OCI-M1 (cell line): ENCODE measurements at places on chromosomes 6 and 20.

GRCh38 chr6:43859213-43859612 lies 89.2 kb downstream of the VEGFA start:
- DNase-seq = no peak

DNA sequence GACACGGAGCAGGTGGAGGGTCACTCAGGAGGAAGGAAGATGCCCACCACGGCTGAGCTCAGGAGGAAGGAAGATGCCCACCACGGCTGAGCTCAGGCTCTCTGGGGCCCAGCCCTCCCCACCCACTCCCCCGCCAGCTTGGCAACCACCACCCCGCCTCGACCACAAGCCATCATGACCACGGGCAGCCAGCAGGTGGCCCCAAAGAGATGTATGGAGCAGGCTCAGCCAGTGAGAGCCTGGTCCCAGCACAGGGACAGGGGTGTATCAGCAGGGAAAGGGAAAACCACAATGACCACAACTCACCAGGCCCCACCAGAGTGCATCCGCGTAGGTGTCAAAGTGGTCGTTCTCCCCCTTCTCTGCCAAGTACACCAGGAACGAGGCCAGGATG lies 30.4 kb downstream of the KCNQ2 start:
- peak; percentile 79 for DNase-seq

DNA sequence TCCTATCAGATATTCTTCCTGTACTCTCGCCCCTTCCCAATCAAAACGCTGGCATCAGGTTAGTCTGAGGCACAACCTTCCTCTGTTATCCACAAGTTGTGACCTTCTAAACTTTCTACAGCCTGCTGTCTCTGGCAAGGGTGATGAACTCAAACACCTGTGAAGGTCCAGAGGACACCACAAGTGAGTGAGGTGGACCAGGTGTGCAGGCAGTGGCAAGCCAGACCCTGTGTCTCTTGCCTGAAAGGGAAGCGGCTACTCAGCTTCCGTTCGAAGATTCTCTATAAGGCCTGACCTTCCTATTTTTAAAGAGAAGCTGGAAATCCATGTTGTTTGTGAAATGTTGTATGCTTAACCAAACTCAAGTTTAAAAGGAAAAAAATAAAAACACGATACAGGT lies 36.8 kb downstream of the GCM1 start:
- no peak for DNase-seq

- DNase-seq = no peak
Observed at GRCh38 chr6:121867095-121867494, 431.6 kb downstream of the GJA1 start.

DNA sequence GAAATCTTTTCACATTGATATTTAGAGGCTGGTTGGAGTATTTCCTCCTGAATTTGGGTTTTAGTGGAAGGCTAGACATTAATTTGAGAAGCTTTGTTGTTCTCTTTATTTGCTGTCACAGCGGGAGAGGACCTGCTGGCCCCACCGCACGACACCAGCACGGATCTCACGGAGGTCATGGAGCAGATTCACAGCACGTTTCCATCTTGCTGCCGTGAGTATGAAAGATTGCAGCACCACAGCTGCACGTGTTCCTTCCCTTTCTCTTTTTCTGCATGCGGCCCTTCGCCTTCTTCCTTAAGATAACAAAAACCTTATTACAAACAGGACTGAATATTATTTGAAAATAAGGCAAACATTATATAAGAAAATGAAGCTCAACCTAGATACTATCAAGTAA lies 555.5 kb downstream of the UTRN start:
- DNase-seq = no peak

GRCh38 chr6:79038061-79038460 lies 40.0 kb downstream of the PHIP start:
- no peak for DNase-seq

DNA sequence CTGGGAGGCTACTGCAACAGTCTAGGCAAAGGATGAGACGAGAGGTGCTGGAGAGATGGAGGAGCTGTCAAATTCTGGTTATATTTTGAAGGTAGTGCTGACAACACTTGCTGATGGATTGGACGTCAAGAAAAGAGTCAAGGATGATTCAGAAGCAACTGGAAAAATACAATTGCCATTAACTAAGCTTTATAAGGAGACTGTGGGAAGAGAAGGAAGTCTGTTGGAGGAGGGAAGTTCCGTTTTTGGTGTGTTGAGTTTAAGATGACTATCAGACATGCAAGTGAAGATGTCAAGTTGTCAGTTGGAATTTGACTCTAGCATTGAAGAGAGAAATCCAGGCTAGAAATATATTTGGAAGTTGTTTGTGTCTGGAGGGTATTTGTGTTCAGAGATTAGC lies 358.1 kb downstream of the RNGTT start:
- DNase-seq = no peak

GRCh38 chr6:16514249-16514648 lies 247.0 kb downstream of the ATXN1 start:
- DNase-seq = peak; percentile 84

DNA sequence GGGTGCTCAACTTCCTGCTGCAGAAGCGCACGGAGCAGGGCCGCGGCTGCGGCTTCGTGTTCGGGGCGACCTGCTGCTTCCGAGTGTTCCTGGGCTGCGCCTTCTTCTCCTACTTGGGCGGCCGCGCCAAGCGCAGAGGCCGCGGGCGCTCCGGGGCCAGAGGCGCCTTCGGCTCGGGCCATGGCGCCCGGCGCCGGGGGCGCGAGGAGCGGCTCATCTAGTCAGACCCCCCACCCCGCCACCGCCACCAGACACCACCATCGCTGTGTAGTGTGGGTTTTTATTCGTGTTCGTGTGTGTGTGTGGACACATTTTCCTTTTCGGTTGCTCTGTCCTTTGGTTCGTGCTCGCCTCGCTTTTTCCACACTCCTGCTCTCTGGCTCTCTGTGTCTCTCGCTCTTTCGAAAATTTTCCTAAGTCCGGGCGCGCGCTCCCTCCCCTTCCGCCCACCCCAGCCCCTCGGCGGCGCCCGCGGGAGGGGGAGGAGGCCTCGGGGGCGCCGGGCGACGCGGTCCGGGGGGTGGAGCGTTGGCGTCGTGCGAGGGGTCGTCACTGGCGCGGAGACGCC lies 38.1 kb downstream of the GNAS start:
- peak; percentile 84 for DNase-seq

- DNase-seq = no peak
Observed at GRCh38 chr6:75084872-75085381, 120.9 kb downstream of the COL12A1 start.

GRCh38 chr6:4653141-4653540 lies 123.1 kb upstream of the CDYL start:
- DNase-seq = peak; percentile 36

DNA sequence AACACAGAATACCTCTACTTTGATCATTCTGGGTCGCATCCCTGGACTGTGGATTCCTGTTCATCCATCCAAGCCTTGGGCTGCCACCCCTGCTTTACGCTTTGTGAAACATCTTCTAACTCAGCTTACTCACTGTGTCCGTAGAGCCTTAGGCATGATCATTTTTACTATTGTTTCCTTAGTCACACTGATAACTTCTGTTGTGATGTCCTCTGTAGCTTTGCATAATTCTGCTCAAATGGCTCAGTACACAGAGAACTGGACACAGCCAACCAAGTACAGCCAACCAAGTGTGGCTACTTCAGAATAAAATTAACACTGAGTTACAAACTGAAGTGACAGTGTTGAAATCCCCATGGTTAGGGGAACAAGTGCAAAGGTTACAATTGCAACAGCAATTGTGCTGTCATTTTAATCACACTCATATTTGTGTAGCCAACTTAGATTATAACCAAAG lies 8.6 kb upstream of the FKBP1A start:
- no peak for DNase-seq

DNA sequence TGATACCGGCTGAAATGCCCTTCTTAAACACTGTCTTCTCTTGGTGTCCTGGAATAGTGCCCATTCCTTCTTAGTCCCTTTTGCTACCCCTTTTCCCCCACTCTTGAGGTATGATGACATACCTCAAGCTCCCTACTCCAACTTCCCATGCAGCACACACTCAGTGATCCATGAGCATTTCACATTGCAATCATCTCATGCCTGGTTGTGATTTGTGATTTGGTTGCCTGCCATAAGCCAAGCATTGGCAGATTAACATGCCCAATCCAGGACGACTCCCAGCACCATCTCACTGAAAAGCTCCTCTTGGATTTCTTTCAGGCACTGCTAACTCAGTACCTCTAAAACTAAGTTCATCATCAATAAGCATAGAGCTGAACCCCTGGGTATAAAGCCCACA lies 14.7 kb upstream of the PTPRA start:
- DNase-seq = no peak

DNA sequence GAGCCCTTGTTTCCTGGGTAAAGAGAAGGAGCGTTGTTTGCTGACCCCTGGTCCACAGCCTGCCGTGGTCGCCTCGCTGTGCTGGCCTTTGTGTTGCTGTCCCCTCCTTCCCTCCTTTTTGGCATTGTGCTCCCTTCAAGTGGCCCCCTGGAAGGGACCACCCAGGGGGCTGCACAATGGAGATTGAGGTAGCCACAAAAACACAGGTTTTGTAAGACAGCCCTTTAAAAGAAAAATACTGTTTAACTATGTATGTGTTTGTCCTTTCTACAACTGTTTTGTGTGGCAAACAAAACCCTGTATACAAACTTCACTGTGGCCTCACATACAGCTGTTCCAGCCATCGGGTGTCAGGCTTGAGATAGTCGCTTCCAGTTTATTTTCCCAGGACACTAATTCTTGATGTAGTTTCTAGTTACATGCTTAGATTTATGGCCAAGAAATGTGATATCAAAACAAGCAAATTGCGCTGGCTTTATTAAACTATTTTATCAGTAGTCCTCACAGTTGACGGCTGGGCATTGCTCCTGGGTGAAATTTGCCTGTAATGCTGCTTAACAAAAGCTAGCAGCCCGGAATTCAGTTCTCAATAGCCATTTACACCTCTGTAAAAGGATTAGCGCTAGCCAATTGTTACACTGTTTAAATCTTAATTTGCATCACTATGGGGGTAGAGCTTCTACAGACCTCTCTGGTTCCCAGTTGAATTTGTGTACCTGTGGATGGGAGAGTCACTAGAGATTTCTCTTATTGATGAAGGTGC lies 64.1 kb downstream of the KIZ start:
- DNase-seq = no peak

- peak; percentile 98 for DNase-seq
Observed at GRCh38 chr6:63352544-63353285, 32.9 kb upstream of the LGSN start.

DNA sequence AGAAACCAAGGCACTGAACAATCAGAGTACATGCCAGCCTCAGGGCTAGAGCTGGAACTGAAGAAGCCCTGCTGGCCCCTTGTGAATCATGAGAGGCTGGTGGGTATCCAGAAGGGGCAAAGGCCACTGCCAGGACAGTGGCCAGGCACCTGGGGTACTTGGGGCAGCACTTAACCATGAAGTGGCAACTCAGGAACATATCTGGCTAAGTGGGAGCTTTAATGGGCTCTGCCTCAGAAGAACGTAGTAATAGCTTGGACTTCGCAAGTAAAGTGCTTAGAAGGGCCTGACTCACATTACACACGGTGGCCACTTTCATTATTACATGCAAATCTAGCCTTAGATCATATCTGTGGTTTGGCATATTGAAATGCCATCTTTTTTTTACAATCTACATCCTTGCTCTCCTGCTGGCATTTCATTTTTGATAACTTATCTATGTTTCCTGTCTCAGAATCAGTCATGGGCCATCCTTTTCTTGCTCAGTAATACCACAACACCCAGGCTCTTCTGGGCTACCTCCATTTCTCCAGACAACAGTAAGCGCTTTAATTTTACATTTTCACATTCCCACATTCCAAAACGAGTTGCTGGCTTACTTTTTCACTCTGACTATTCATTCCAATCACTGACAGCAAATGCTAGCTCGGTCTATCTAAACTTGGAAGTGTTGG lies 21.6 kb downstream of the NAPB start:
- peak; percentile 15 for DNase-seq

GRCh38 chr6:165308926-165309731 lies at the start of gene C6orf118:
Gene C6orf118 (minus strand): TSS chr6:165309605. CDS start chr6:165309586, 19 bp downstream.
- no peak for DNase-seq

DNA sequence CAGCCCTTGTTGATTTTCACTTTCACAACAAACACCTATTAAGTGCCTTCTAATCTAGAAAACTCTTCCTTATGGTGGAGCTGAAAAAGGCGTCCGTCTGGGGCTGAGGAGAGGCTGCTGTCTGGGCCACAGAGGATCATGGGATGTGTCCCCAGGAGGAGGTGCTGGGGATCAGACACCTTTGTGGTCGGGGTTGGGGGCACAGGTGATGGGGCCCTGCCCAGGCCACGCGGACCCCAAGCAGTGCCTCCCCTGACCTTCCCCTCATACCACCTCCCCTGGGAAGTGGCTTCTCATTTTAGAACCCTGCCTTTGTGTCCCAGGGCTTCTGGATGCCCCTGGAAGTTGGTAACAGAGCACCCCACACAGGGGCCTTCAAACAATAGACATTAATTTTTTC lies 41.1 kb downstream of the SUN5 start:
- DNase-seq = no peak

GRCh38 chr6:83480470-83480869 lies 31.9 kb upstream of the PRSS35 start:
- DNase-seq = no peak

DNA sequence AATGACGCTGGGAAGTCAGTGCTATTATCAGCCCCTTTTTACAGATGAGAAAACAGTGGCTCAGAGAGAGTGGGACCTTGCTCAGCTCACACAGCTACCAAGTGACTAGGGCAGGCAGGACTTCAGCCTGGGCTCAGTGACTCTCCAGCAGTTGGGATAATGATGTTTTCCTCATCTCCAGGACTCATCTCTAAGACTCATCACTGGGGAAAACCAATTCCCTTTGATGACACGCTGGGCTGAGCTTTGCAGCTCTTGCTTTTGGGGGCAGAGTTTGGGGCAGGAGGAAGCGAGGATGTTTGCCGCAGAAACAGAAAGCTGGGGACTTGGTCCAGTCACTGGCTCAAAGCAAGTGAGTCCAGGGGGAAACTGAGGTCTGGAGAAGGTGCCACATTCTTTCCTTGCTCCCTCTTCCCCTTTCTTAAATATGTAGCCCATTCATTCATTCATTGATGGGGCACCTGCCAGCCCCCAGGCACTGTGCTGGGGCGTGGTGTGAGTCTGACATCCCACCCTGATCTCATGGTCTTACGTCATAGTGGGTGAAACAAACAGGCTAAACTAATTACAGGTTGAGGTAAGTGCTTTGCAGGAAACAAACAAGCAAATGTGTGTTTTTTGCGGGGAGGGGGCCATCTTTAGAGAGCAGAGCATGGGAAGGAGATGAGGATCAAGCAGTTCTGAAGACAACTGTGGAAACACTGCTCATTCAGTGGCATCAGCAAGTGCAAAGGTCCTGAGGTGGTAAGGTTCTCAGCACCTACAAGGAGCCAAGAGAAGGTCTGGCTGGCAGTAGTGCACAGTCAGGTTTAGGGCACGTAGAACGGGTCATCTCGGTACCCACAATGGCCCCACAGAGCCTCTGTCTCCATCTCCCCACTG lies 74.4 kb upstream of the PMEPA1 start:
- DNase-seq = no peak

GRCh38 chr20:62006482-62006881 lies 59.2 kb downstream of the TAF4 start:
- DNase-seq = no peak

DNA sequence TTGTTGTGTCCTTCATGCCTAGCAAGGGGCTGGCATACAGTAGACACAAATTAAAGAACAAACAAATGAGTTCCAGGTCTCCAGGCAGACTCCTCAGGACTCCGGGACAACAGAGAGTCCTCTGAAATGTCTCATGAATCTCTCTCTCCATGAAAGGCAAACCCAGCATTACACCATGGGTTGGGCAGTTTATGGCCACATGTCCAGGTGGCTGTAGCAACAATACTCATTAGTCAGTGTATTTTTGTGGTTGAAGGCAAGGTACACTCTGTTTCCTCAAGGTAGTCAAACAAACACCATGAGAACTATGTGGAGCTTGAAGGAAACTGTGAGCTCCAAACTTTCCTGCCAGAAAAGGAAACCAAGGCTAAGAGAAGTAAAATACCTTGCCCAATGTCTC lies 62.2 kb downstream of the KCNB1 start:
- no peak for DNase-seq
